ENCODE measurements at places on chromosomes 3 and 15.

GRCh38 chr15:92505611-92506010, 111.9 kb downstream of the ST8SIA2 start:
- no peak for DNase-seq

DNA sequence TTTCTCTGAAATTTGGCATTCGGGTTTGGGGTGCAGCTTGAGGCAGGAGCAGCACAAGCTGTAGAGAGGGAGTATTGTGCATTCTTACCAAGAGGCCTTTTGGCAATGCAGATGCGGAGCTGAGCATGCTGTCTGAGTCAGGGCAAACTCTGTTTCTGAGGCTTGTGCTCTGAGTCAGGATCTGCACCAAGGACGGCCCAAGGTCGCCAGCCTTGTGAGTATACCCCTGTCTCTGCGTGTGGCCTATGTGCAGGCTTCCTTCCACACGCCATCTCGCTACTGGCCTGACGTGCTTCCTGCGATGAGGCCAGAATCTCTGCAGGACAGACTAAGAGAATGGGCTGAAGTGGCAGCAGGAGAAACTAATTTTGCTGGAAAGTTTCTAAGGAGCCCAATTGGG, 83.8 kb upstream of the ROPN1 start:
- DNase-seq = no peak

DNA sequence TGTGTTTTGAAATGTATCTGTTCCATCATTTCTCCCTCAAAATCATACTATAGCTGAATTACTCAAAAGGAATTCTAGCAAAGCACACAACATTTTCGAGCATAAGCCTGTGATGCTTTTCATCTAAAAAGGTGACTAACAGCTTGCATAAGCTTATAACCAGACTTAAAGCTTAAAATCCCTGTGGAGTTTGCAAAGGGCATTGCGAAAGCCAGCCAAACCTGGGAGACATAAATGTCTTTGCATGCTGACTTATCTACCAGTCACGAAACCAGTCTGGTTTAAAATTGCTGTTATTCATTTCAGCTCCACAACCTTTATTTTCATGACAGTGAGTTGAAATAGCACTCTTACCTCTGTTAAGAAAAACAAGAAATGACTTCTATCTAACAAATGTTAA, 35.6 kb upstream of the LIPC start:
- DNase-seq = no peak

GRCh38 chr15:74504836-74505235, 36.2 kb upstream of the ARID3B start:
- no peak for DNase-seq
